ENCODE measurements at places on chromosomes 3 and 15.

- DNase-seq = no peak
Observed at GRCh38 chr3:16820485-16820884, 64.3 kb upstream of the PLCL2 start.

DNA sequence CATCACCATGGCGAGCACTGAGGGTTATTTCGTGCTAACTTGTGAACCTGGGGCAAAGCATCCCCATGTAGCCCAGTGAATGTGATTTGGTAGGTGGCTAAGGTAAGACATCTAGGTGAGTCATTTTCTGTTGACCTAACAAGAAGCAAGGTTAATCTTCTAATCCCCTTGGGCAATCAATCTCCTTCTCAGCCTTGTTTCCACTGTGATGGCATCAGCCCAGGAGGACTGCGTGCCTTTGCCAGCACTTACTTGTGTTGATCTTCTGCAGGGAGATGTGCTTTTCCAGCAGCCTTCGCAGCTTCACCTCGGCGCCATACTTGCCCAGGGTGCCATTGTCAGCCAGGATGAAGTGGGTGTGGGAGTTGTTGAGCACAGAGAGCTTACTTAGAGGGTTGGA, 35.7 kb downstream of the TRPM1 start:
- no peak for DNase-seq

- DNase-seq = no peak
Observed at GRCh38 chr3:107271787-107272387, 105.4 kb upstream of the CCDC54 start.

DNA sequence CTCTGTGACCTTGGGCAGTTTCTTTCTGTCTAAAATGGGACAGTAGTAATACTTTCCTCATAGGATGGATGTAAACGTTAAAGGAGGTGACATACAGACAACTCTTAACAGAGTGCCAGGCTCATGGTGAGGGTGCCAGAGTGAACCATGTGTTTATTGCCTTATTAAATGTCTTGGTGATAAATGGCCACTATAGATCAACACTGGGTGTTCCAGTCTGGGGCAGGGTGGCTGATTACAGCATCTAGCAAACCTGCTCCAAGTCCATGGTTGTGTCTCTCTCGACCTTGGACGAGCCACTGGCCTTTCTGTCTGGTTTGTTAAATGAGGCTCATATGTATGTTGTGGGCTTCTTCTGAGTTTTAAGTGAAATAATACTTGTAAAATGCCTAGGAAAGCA, 75.1 kb downstream of the TRAK1 start:
- no peak for DNase-seq

DNA sequence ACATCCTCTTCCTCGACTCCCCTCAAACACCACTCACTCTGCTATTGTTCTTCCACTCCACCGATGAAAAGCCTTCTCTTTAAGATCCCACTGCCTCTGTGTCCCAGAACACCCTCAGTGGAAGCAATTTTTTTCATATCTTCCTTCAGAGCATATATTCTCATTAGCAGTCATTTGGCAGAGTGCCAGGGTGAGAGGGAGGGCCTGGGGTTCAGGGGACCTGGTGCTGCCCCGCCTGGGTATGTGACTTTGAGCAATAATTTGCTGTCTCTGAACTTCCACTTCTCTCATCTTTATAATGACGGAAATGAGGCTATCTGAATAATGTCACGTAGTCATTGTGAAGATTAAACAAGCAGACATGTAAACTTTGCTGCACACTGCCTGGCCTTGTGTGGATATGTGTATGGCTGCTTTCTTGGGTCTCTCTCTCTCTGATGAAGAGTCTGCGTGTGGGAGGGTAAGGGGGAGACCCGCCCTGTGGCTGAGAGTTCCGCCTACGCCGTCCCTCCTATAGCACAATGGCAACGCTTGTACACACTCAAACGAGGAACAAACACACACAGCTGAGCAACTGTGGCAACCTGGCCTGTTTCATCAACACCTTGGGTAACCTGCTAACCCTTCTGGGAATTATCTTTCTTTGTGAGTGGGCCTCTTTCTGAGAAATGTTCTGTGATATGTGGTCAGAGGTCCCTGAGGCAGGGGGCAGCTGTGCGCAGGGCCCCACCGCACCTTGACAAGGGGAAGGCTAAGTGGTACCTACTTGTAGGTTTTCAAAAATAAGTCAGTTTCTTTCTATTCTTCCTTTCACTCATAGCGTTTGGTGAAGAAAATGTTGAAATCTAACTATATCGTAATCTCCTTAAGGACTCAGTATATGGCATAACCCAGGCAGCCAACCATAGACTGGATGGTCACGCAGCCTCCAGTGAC, 369.8 kb downstream of the SV2B start:
- DNase-seq = no peak

Measured in occipital lobe (tissue), 3 donors.